ENCODE measurements at places on chromosomes 13 and 19. TPM values are rescaled to one million over a fixed set of nuclear protein-coding genes. Genes with fewer than 3 reads are reported as not detected.

- no peak overlapping the region for H3K4me3 ChIP-seq
- no peaks in the 10 kb centered on the region for H3K4me1 ChIP-seq
- H3K36me3 ChIP-seq, result no peaks in the 10 kb centered on the region
- DNase-seq, result no peak
Observed at GRCh38 chr13:95763601-95764000, 86.7 kb downstream of the DNAJC3 start.

- H3K36me3 ChIP-seq, result peaks cover 61% of the 10 kb centered on the region
- no peak overlapping the region for H3K4me3 ChIP-seq
- H3K27me3 ChIP-seq, result no peaks in the 10 kb centered on the region
- H3K4me1 ChIP-seq, result peaks cover 22% of the 10 kb centered on the region
- DNase-seq, result peak; percentile 71
Observed at GRCh38 chr19:39166571-39167391, 30.0 kb upstream of the NCCRP1 start.

- peak overlapping the region; percentile 88 for H3K4me3 ChIP-seq
- no peak for DNase-seq
- H3K4me1 ChIP-seq, result no peaks in the 10 kb centered on the region
- peaks cover 20% of the 10 kb centered on the region for H3K36me3 ChIP-seq
- no peaks in the 10 kb centered on the region for H3K27me3 ChIP-seq
- peak overlapping the region; percentile 93 for H3K27ac ChIP-seq
Observed at GRCh38 chr19:52028780-52029123, 573 bp upstream of the ZNF614 start.

The CYP4F12 gene
- polyA plus RNA-seq, result 7.6 TPM

DNA sequence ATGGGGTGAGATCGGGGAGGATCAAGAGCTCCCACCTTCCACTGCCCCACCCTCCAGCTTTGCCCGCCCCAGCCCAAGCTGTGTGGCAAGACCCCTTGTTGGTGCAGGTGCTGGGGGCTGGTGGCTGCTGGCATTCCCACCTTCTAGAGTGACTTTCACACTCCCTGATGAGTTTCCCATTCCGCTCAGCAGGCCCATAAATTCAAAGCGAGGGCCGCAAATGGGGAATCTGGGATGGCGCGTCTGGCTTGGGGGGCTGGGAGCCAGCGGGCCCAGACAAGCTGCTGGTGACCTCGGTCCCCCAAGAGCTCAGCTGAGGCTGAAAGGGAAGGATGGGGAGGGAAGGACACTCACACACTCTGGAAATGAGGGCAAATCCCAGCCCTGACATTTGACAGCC, 110.3 kb downstream of the GADD45B start:
- no peaks in the 10 kb centered on the region for H3K36me3 ChIP-seq
- H3K4me3 ChIP-seq, result no peak overlapping the region
- H3K27ac ChIP-seq, result no peak overlapping the region
- peaks cover 5% of the 10 kb centered on the region for H3K27me3 ChIP-seq
- peaks cover 19% of the 10 kb centered on the region for H3K4me1 ChIP-seq
- DNase-seq, result no peak

- H3K36me3 ChIP-seq, result peaks cover 38% of the 10 kb centered on the region
- peak within 1 kb of the TSS; percentile 94 for H3K27ac ChIP-seq
- H3K4me1 ChIP-seq, result peaks cover 33% of the 10 kb centered on the region
- H3K4me3 ChIP-seq, result peak within 1 kb of the TSS; percentile 72
- no peaks in the 10 kb centered on the region for H3K27me3 ChIP-seq
- no peak for DNase-seq
Observed at GRCh38 chr19:6424195-6424938, at the start of gene KHSRP. Gene KHSRP, minus strand, starts transcription at chr19:6424811. Its CDS starts 110 bp downstream, at chr19:6424701.

The ZNF583 gene
- polyA plus RNA-seq, result 13.5 TPM

DNA sequence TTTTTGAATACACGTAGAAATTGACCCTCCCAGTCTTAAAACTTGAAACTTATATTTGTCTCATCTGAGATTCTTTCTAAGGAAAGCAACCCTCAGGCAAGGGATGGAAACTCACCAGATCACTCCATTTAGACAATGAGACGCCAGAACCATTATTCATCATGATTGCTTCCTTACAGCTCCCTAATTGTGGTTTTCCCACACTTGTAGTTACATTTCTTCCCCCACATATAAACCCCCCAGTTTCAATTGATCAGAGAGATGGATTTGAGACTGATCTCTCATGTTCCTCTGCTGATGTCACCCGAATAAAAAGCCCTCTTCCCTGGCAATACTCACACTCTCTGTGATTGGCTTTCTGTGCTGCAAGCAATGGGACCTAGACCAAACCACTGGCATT, 197.9 kb upstream of the STARD13 start:
- no peaks in the 10 kb centered on the region for H3K36me3 ChIP-seq
- DNase-seq, result no peak
- no peaks in the 10 kb centered on the region for H3K4me1 ChIP-seq
- H3K4me3 ChIP-seq, result no peak overlapping the region
- H3K27me3 ChIP-seq, result no peaks in the 10 kb centered on the region

DNA sequence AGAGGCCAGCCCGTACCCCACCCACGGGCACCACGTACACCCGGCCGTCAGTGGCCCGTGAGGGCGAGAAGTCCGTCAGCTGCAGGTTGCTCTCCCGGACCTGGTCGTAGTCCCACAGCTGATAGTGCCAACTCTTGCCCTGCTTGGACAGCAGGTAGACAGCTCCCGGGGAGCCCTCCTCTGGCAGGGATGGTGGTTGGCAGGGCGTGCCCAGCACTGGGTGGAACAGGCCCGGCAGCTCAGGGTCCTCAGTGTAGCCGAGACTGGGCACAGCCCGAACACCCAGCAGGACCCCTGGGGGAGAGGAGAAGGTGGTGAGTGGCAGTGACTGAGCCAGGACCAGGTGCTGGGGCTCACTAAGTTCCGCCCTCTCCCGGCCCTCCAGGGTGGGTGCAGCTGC, 7.8 kb downstream of the ACTMAP start:
- H3K27ac ChIP-seq, result no peak overlapping the region
- no peaks in the 10 kb centered on the region for H3K27me3 ChIP-seq
- H3K4me3 ChIP-seq, result no peak overlapping the region
- H3K36me3 ChIP-seq, result peaks cover 50% of the 10 kb centered on the region
- DNase-seq, result no peak
- H3K4me1 ChIP-seq, result peaks cover 15% of the 10 kb centered on the region

Measured in spinal cord (tissue), 10 donors.